Esophagus squamous epithelium (tissue), 5 donors: ENCODE measurements at places on chromosomes 11 and 22. TPM values are rescaled to one million over a fixed set of nuclear protein-coding genes. Genes with fewer than 3 reads are reported as not detected.

- DNase-seq = no peak
- peaks cover 4% of the 10 kb centered on the region for H3K36me3 ChIP-seq
- peak overlapping the region; percentile 73 for H3K27ac ChIP-seq
- H3K27me3 ChIP-seq = no peaks in the 10 kb centered on the region
- H3K4me3 ChIP-seq = no peak overlapping the region
These were observed 17.8 kb downstream of the MAFF start for GRCh38 chr22:38219632-38220031.

DNA sequence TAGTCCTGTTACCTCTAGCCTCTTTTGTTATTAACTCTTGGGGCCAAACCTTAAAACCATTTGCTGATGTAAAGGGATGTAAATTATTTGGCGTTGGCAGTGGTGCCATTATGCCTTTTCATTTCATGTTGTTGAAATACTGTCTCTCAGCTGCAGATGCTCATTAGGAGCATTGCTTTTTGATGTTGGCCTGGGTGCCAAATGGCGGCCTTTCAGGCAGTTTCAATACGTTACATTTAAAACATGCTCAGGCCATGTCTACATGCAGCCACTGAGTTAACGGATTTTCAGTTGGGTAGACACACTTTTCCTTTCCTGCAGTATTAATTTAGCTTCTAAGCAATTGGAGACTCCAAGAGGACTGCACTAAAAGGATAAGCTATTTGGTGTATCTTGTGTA, 5.3 kb downstream of the NCAM1 start:
- no peak overlapping the region for H3K4me3 ChIP-seq
- H3K27me3 ChIP-seq = peaks cover 14% of the 10 kb centered on the region
- DNase-seq = no peak
- H3K27ac ChIP-seq = no peak overlapping the region
- peaks cover 11% of the 10 kb centered on the region for H3K4me1 ChIP-seq

DNA sequence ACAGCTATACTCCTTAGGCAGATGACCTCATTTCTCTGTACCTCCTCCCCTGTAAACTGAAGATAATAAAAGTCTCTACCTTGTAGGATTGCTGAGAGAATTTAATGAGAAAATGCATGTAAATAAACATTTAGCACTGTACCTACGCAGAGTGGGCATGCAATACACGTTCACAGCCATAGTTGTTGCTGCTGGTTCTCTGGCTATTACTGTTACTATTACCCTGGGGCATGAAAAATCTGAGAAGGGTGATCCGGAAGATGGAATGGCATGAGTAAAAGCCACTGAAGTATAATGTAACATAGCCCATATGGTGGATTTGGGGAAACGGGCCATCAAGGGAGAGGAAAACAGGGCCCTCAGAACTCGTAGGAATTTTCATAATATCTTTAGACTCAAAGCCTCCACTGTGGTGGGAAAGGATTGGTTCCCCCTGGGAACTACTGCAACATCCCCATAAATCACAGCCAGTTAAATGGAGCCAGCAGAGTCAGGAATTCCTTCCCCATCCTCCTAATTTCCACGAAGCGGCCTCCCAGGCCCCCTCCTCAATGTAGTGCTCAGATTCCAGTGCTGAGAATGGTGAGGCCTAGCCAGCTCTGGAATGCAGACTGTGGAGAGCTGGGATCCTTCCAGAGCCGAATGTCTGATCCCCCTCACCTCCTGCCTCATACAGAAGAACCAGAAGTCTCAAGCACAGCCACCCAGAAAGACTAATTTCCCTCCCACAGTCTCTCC, 205.3 kb downstream of the MN1 start:
- H3K27me3 ChIP-seq = no peaks in the 10 kb centered on the region
- no peak overlapping the region for H3K4me3 ChIP-seq
- H3K27ac ChIP-seq = no peak overlapping the region
- no peak for DNase-seq

DNA sequence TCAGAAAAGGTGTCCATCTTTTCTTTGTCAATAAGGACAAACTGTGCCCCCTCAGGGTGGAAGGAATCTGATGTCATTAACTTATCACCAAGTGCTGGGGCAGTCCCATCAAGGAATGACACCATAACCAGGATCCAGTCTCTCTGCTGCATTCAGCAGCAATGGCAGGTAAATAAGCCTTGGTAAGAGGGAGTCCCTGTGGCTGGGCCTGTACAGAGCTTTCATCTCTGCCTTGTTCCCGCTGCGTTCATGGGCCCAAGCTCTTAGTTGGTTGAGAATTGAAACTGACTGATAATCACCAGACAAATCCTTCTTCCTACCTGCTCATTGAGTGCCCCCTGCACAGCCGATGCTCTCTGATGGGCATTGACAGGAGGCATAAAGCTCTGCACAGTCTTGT, 22.7 kb downstream of the EIF3F start:
- no peak overlapping the region for H3K4me3 ChIP-seq
- no peaks in the 10 kb centered on the region for H3K4me1 ChIP-seq
- H3K27ac ChIP-seq = no peak overlapping the region
- H3K27me3 ChIP-seq = no peaks in the 10 kb centered on the region

GRCh38 chr11:129766898-129767604, 48.6 kb upstream of the TMEM45B start:
- H3K4me3 ChIP-seq = no peak overlapping the region
- no peak for DNase-seq
- H3K4me1 ChIP-seq = peaks cover 12% of the 10 kb centered on the region
- no peaks in the 10 kb centered on the region for H3K36me3 ChIP-seq

DNA sequence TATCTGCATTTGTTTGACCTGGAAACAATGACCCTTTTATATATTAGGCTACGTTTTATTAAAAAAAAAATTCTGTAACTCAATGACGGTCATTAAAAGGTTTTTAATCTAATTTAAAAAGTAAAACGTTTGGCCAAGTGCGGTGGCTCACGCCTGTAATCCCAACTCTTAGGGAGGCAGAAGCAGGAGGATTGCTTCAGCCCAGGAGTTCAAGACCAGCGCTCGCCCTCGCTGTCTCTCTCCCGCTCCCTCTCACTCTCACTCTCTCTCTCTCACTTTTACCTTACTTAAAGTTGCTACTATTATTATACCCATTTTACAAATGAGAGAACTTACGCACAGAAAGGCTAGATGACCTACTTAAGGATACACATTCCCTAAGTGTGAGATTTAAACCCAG, 814 bp upstream of the NARS2 start:
- DNase-seq = no peak
- peaks cover 4% of the 10 kb centered on the region for H3K27me3 ChIP-seq
- peaks cover 10% of the 10 kb centered on the region for H3K36me3 ChIP-seq
- peak overlapping the region; percentile 96 for H3K4me3 ChIP-seq
- H3K27ac ChIP-seq = peak overlapping the region; percentile 90

GRCh38 chr11:130050257-130050656, 19.4 kb upstream of the APLP2 start:
- H3K4me3 ChIP-seq = no peak overlapping the region
- peak overlapping the region; percentile 35 for H3K27ac ChIP-seq
- no peaks in the 10 kb centered on the region for H3K4me1 ChIP-seq
- no peaks in the 10 kb centered on the region for H3K27me3 ChIP-seq
- H3K36me3 ChIP-seq = no peaks in the 10 kb centered on the region
- no peak for DNase-seq

GRCh38 chr22:36546932-36547331, 18.0 kb upstream of the EIF3D start:
- no peak overlapping the region for H3K27ac ChIP-seq
- H3K27me3 ChIP-seq = no peaks in the 10 kb centered on the region
- no peaks in the 10 kb centered on the region for H3K36me3 ChIP-seq
- DNase-seq = no peak
- H3K4me3 ChIP-seq = no peak overlapping the region

- DNase-seq = no peak
- peaks cover 15% of the 10 kb centered on the region for H3K4me1 ChIP-seq
- H3K27me3 ChIP-seq = no peaks in the 10 kb centered on the region
These were observed 20.0 kb upstream of the SMIM38 start for GRCh38 chr11:69135420-69136363.

FLRT1 gene
- 0.06 TPM for total RNA-seq

MAP4K2 gene
- 4.5 TPM for total RNA-seq

CALCA gene
- total RNA-seq = not detected

NCF4 gene
- 2.1 TPM for total RNA-seq
